ENCODE measurements at places on chromosomes 5 and 9.
A peak's percentile ranks its signal among the peaks of the same experiment; 100 is the strongest.

DNA sequence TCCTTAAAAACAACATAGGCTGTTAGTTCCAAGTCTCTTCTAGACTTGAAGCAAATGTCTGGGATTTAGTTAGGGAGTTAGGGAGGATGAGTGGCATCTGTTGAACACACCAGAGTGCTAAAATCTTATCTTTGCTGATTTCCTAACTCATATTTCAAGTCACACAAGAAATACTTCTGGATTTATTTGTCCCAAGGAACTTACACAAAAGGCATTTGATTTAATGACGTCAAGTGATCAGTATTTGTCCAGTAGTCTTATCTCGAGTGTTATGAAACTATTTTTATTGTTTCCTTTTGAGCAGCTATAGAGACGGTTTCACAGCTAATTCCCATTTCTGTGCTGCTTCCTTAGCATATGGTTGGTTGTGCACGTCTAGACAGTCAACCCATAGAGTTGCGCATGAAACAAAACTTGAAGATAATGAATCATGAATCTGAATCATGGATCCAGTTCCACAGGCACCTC is 140.5 kb upstream of the TUT7 start:
- no peak for DNase-seq

DNA sequence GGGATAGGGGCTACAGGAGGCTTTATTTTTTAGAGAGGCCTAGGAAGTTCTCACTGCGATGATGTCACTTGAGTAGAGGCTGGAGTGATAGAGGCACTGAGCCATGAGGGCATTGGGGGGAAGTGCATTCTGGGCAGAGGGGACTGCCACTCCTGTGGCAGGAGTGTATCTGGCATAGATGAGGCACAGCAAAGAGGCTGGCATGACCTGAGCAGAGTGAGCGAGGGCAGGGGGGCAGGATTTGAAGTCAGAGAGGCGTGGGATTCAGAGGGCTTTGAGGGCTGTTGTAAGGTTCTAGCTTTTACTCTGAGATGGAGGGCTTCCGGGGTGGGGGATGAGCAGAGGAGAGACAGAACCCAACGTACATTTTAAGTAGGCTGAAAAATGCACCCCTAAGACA is 91.9 kb upstream of the SH3PXD2B start:
- no peak for DNase-seq

GRCh38 chr5:179211068-179211467 is 134.2 kb downstream of the ADAMTS2 start:
- no peak for DNase-seq

DNA sequence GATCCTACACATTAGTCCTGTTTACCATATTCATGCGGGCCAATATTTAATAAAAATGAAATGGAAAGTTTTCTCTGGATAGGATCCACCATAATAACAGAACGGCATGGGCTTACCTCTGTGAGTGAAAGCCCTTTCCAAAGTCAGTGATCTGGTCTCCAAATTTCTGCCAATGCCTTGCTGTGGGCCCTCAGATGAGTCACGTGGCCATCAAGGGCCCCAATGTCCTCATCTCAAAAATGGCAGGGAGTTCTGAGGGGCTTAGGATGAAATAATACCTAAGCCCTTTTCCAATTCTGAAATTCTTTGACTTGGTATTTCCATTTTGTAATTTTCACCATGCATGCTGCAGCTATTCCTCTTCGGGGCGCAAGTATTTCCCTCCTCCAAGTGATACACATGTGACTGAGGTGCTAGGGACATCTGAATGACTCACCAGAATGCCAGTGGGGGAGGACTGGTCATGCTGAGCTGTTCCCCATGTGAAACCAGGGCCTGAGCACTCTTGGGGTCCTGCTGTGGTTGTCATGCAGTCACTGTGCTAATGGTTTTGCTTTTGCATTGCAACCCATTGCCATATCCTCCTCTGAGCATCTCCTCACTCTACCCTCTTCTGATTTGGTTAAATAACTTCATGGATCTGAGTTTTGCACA is 35.0 kb downstream of the ITK start:
- DNase-seq = no peak

DNA sequence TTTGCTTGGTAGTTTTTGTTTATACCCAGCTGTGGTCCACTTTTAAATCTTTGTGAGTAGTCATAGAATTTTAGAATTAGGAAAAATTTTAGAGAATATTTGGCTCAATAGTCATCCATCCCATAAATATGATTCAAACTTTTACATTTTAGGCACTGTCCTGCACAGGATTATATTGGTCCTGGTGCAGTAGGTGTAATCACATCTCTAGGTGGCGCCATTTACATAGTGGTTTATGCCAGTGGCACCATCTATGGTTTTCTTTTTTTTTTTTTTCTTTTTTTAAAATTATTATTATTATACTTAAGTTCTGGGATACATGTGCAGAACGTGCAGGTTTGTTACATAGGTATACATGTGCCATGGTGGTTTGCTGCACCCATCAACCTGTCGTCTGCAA is 260.7 kb upstream of the KCNN2 start:
- peak; percentile 2 for DNase-seq

DNA sequence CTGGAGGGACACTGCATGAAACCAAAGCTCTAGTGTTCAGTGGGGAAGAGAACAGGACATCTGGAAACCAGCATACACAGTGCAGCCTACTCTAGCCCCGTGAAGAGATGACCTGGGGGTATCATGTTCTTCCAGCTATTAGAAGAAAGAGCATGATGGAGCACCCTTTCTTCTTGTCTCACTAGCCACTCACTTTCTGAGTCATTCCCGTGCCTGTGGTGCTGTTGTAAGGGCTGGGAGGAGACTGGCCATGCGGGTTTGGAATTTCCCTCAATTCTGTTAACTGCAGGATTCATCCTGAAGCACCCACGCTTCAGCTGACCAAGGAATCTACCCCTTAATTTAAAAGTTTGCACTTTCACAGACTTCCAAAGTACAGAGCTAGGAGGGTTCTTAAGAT is 137.0 kb downstream of the COL23A1 start:
- DNase-seq = no peak

- no peak for DNase-seq
Measured at GRCh38 chr5:180294411-180294810, 2.5 kb upstream of the MAPK9 start.

GRCh38 chr9:19999491-20000057 is 210.7 kb upstream of the SLC24A2 start:
- DNase-seq = no peak

DNA sequence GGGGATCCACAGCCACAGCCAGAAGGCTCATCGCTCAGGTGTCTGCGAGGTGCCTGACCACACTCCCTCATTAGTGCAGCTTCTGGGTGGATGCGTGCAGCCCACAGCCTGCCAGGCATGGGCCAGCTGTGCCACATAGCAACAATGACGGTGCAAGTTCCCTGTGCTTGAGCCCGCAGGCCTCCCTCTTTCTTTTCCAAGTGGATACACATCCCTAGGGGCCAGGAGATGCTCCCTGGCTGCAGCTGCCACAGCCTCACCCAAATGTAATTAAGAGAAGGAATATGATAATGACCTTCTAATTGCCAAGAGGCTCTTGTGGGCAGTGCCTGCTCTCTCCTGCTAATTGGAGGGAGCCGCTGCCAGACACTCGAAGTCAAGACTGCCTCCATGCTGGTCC is 116.0 kb upstream of the PPP1R26 start:
- no peak for DNase-seq

- no peak for DNase-seq
Measured at GRCh38 chr9:123682746-123683145, 247.2 kb downstream of the DENND1A start.

DNA sequence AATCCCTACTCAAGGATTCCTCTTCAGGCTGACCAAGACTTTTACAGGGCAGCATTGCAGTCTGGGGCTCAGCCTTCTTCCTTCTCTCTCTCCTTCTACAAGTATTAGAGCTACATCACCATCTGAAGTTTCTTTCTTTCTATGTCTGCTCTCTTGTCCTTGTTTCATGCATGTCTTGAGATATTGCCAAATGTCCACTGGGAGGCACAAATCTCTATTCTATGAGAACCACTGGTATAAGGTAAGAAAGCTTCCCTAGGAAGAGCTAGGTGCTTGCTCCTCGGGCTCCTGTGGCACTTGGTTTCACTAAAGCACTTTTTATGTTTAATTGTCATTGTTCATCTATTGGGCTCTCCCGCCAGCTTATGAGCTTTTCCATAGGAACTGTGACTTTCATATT is 289.2 kb upstream of the PCSK5 start:
- DNase-seq = no peak

GRCh38 chr5:74870299-74871067 is 4.3 kb upstream of the FAM169A start:
- no peak for DNase-seq

DNA sequence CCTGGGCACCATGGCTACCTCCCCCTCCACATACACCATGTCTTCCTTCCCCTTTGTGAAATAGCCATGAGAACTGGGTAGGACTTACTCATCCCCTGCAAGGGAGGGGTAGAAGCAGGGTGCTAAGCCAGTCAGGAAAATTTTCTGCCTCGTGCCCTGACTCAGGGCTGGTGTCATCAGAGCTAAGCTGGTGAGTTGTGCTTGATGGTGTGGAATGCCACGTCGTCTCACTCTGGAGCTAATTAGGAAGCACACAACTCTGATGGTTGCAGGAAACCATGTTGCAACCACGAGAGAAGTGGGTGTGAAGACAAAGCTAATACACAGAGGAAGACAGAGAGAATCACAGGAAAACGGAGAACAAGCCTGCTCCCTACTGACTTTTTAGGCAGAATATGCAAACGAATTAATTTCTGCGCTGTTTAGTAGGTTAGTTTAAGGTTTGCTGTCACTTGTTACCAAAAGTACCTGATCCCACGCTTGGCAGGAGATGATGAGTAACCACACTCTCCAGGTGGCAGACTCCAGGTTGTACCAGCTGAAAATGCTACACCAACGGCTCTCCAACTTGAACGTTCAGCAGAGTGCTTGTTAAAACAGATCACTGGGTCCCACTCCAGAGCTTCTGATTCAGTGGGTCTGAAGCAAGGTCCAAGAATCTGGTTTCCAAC is 54.5 kb downstream of the STK10 start:
- DNase-seq = no peak

GRCh38 chr5:59596586-59597350 is 296.8 kb downstream of the PDE4D start:
- no peak for DNase-seq

GRCh38 chr5:137470111-137470920 is 28.8 kb downstream of the SPOCK1 start:
- no peak for DNase-seq

GRCh38 chr5:39843767-39844166 is 419.0 kb upstream of the DAB2 start:
- no peak for DNase-seq

DNA sequence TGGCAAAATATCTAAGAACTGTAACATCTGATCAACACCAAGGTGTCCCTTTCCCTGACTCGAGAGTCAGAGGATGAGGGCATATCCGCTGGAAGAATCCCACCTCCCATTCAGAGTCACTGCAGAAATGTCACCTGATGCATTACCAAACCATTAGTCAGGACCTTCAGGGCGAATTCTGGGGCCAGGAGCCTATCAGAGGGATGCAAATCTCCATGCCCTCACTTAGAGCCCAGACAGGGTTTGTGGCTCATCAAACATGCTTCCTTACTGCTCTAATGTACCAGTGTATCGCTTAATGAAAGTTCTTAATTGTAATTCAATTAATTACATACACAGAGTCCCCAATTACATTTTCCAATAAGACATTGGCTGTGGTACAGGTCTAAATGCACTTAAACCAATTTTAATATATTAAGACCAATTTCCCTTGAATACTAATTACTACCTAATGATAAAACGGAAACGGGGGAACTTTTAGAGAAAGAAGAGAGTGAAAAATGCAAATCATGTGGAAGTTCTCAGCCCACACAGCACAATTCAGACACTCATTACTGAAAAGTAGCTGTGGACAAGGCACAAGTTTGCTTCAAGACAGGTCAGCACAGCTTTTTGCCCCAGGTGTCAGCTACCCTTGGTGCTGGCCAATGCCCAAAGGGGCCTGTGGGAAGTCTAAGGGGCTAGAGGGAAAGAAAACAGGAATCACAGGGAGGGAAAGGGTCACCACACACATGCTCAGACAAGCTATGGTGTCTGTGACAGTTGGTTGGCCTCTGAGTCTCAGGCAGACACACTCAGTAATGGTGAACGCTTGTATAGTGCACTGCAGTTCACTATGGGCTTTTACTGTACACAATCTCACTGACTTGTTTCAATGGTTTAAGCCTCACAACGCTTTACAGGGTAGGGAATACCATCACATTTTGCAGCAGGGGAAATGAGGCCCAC is 211.6 kb downstream of the MAPKAP1 start:
- DNase-seq = no peak

DNA sequence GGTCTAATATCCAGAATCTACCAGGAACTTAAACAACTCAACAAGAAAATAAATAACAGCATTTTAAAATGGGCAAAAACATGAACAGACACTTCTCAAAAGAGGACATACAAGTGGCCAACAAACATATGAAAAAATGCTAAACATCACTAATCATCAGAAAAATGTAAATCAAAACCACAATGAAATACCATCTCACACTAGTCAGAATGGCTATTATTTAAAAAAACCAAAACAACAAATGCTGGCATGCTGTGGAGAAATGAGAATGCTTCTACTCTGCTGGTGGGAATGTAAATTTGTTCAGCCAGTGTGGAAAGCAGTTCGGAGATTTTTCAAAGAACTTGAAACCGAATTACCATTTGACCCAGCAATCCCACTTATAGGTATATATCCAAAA is 63.1 kb downstream of the ADAMTS6 start:
- DNase-seq = no peak

DNA sequence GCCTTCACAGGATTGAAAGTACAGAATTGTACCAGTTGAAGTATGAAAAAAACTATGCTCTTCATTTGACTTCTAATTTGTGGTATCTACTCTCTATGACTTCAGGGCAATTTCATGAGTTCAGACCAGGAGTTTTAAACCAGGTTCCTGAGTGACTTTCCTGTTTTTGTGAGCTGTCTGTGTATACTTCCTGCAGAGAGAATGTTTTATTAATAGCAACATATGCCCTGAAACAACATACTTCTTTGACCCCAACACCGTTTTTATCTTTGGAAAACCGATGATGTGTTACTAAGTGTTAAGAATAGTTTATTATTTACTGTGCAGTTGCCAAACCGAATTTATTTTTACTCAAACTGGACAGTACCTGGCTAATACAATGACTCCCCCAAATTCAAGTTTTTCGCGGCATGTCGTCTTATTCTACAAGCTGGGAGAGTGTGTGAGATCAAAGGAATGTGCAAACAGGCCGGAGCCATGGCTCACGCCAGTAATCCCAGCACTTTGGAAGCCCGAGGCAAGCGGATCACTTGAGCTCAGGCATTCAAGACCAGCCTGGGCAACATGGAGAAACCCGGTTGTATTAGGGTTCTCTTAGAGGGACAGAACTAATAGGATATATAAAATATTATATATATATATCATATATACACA is 58.7 kb upstream of the ERBIN start:
- DNase-seq = no peak

- no peak for DNase-seq
Measured at GRCh38 chr9:82726424-82727276, 336.3 kb downstream of the RASEF start.

DNA sequence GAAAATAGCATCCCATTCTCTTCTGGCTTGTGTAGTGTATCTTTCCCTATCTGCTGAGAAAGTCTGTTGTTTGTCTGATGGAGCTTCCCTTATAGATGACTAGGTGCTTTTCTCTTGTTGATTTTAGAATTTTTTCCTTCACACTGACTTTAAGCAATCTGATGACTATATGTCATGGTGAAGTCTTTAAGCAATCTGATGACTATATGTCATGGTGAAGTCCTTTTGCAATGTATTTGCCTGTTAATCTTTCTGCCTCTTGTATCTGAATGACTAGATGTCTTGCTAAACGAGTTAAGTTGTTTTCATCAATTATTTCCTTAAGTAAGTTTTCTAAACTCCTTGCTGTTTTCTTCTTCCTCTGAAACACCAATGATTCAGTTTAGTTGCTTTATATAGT is 80.5 kb downstream of the RNF130 start:
- no peak for DNase-seq

GRCh38 chr5:170477906-170478305 is 25.9 kb upstream of the KCNIP1 start:
- no peak for DNase-seq
